Left forelimb (tissue), 1 donor: ENCODE measurements at places on chromosomes 4 and X.

- DNase-seq: no peak
Observed at GRCh38 chr4:185933078-185933581, 121.1 kb upstream of the SORBS2 start.

DNA sequence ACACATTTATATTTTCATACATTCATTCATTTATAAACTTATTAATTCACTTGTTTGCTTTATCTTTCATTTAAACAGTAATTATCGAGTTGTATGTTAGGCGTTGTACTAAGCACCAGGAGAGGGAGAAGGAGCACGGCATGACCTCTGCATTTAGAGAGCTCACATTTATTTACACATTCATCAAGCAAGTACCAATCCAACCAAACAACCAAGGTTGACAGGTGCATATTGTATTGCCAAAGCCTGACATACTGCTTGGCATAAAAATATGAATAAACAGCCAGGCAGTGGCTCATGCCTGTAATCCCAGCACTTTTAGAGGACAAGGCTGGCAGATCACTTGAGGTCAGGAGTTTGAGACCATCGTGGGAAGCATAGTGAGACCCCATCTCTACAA lies 37.0 kb upstream of the CLNK start:
- DNase-seq: no peak

- no peak for DNase-seq
Observed at GRCh38 chrX:290476-291166, 9.4 kb downstream of the PLCXD1 start.

DNA sequence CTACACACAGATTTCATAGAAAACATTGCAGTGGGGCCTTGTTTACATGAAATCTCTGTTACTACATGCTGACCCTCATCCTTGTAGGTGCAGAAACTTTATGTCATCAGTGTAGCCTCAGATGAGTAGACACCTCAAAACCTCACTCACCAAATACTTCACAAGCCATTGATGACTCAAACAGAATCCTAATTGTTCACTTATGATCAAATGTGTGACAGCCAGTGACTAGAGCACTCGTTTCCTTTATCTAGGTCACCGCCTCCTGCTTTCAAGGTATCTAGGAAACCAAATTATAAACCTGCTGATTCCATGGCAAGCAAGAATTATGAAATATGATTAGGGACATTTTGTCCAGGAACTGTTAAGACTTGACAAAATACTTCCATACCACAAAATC lies 255.8 kb upstream of the GPRIN3 start:
- DNase-seq: no peak

- DNase-seq: no peak
Observed at GRCh38 chrX:155218777-155219176, 2.5 kb downstream of the VBP1 start.

DNA sequence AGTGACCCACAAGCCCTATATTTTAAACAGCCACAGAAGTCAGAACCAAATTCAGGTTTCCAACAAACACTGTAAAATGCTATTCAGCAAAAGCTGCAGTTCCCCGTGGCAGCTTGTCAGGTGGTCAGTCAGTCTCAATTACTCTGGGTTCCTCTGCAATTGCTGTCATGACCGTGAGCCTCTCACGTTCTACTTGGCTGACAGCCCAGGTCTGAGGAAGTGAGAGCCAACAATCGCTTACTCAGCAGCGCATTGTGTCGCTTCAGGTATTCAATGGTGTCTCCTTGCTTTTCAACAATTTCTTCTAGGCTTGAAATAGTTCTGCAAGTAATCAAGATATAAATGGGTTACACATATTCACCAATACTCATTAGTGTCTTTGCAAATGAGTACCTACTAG lies 25.8 kb downstream of the TRIM75 start:
- no peak for DNase-seq

DNA sequence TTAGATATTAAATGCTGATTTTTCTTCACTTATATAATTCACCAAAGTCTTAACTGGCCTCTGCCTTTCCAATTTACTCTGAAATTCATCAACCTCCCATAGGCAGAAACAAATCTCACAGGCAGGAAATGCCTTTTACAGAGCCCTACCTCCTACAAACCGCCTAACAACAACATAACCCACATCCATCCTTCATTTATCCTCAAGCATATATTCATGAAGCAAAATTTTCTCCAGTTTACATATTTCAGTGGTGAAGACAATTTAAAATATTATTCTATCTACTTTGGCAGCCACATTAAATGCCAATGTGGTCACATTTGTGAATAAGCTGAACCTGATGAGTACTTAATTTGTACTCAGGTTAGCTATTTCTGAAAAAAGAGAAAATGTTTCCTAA lies 30.3 kb downstream of the SEPSECS start:
- DNase-seq: no peak

DNA sequence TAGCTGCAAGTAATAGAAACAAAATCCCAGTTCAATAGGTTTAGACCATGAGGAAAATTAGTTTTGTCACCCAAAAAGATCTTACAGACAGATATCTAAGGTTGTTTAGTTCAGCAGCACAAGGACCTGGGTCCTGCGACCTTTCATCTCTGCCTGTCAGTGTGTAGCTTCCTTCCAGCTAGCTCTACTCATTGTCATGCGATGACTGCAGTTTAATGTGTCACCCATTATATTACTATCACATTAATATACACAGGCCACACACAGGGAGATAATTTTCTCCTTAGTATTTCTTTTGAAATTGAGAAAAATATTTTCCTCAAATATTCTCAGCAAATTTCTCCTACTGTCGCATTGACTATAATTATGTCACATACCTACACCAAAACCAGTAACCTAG lies 232.1 kb upstream of the ARSJ start:
- DNase-seq: no peak

- no peak for DNase-seq
Observed at GRCh38 chr4:177117256-177117655, 192.4 kb upstream of the NEIL3 start.

GRCh38 chr4:153528705-153529485 lies 62.7 kb downstream of the TMEM131L start:
- no peak for DNase-seq

DNA sequence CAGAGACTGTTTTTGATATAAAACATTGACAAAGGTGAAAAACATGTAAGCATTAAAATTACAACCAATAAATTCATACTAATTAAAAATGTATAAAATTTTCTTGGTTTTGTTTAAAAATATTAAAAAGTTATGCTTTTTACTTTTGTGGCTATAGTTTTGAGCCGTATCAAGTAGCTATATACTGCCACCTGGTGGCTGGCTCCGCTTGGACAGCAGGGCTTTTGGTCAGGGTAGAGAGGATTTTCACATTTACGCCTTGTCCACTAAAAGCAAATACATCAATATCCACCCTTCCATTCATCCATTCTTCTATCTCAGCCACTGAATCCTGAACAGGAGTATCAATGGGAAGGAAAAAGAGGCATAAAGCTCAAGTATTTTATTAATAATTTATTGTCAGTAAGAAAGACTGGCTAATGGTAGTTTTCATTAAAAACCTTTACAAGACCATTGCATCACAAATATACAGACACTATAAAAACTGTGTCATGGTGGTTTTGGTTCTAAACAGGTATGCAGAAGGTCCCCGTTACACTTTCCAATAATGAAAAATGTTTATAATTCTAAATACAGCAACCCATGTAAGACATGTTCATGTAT lies 32.1 kb upstream of the MTNR1A start:
- no peak for DNase-seq

DNA sequence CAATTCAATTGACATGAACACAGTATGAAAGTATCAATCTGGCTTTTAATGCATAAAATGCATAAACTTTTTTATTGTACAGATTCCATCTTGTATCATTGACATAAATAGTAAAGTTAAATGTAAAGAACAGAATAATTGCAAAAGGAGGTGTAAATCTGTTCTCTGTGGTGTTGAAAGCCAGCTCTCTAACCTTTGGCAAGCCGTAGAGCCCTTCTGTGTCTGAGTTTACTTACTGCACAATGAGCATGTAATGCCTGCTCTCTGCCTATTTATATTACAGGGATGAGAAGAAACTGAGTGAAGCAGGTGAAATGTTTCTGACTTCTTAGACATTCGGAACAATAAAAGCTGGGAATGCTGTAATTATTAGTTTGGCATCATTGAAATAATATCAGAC lies 389.3 kb upstream of the EPHA5 start:
- no peak for DNase-seq

- no peak for DNase-seq
Observed at GRCh38 chrX:24069877-24070276, 15.1 kb downstream of the EIF2S3 start.

GRCh38 chrX:30971774-30972603 lies 82.9 kb upstream of the TAB3 start:
- no peak for DNase-seq

- no peak for DNase-seq
Observed at GRCh38 chr4:110046588-110047049, 133.9 kb downstream of the EGF start.

GRCh38 chr4:164405774-164406173 lies 348.2 kb upstream of the SMIM31 start:
- no peak for DNase-seq

DNA sequence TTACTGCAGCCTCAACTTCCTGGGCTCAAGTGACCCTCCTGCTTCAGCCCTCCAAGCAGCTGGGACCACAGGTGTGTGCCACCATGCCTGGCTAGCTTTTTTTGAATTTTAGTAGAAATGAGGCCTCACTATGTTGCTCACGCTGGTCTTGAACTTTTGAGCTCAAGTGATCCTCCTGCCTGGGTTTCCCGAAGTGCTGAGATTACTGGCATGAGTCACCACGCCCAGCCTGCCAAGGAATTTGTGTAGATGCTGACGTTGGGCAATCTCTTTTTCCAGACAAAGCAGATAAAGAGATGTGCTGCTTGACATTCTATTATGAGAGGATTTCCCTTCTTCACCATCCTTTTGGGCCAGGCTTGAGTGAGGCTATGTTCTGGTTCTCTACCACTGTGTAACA lies 254.5 kb upstream of the RPS6KA3 start:
- no peak for DNase-seq

DNA sequence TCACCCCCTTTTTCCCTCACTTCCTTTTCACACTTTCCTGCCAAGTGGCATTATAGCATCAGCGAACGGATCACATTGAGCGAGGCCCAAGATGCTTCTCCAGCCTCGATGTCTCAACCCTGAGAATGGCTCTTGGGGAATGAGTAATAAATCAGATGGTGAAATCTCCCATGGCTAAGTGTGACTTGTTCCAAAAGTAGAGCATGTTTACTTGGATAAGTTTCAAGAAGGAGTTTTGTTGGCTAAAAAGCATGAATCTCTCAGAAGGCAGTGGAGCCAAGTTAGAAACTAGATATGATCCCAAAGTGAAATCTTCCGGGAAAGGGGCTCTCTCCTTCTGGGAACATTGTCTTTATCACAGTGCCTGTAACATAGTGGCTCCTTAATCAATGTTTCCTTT lies 316.3 kb downstream of the CAMK2D start:
- DNase-seq: no peak

DNA sequence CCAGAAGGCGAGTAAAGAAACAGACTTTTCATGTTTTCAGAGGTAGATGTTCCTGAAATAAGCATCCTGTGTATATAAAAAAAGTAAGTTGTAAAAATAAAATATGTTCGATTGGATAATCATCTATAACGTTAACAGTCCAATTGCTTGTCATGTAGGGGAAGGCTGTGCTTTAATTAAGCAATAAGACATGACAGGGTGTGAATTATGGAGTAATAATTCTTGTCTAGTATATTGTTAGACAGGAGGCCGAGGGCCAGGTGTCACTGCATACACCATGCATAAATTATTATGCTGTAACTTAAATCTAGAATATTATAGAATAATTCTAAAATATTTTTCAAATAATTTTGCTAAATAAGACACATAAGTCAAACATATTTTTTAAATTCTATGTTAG lies 494.6 kb upstream of the TENM3 start:
- no peak for DNase-seq

DNA sequence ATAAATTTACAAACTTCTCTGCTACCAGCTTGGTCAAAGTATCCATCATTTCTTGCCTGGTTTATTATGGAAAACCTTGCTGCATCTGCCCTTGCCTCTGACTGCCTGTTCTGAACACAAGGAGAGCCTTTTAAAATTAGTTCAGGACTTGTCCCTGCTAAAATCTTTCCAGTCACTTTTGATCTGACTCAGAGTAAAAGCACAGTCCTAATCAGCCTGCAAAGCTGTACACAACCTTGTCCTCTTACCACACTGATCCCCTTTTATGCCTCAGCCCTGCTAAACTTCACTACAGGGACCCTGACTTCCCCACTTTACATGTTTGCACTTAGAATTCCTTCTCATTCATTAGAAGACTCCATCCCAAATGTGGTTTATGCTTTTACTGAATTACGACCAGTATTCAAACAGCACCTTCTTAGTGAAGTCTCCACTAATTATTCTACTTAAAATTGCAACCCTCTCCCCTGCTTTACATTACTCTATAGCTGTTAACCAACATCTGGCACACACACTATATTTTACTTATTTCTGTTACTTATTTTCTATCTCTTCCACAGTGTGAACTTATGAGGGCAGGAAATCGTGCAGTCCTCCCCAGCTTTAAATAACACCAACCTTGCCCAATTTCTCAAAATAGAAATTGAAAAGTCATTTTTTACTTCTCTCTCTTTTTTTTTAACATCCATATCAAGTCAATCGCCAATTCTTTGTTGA lies 6.3 kb downstream of the GABRA4 start:
- DNase-seq: no peak

- no peak for DNase-seq
Observed at GRCh38 chr4:17218786-17219185, 293.1 kb downstream of the QDPR start.

DNA sequence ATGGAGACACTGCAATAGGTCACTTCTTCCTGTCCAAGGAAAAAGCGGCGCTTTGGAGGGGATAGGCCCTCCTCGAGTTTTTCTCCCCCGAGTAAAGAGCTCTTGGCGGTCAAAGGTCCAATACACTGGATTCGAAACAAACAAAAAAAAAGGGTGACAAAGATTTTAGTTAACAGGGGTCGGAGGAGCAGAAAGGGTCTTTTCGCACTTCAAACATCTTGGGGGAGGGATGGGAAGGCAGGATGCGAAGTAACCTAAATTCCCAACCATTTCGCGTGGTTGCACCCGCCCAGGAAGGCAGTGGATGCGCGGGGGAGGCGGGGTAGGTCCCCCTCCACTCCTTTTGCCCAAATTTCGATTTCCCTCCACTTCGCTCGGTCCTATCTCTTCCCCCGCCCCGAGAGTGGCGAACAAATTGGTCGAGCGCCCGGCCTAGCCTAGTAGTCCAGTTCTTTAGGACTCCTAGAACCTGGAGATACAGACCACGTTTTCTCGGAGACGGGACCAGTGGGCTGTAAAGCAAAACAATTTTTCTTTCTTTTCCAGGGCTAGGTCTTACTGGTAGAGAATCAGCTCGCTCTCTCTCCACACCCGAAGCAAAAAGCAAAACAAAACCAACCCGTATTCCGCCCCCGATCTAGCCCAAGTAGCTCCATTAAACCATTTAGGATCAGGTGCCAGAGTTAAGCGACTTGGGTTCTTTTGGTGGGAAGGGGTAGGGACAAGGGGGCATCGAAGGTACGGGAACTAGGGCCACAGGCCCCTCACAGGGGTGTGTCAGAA lies 2.0 kb upstream of the STAG2 start:
- DNase-seq: peak; percentile 66

- no peak for DNase-seq
Observed at GRCh38 chr4:78732332-78733104, 43.6 kb upstream of the BMP2K start.
